NCI-H510A (cell line): ENCODE measurements at places on chromosomes 7 and 10.

- DNase-seq: no peak
Measured at GRCh38 chr7:149770728-149771636, 2.4 kb downstream of the ZNF467 start.

DNA sequence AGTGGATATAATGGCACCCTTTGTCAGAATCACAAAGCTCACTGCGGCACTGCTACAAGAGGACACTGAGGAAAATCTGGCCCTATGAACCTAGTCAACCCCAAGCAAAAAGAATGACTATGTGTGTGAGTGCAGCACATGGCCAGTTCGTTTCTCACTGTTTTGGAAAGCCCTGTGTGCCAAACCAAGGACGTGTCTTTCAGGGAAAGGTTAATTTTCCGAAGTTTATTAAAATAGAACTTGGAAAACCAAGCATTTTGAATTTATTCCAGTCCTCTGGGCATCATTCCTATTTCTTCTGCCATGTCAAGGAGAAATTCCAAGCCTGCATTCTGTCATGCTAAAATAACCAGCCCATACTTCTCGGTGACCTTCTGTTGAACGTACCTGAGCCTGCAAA is 471.8 kb downstream of the PLXDC2 start:
- DNase-seq: no peak

GRCh38 chr10:83886871-83887270 is 252.4 kb upstream of the GHITM start:
- peak; percentile 41 for DNase-seq

DNA sequence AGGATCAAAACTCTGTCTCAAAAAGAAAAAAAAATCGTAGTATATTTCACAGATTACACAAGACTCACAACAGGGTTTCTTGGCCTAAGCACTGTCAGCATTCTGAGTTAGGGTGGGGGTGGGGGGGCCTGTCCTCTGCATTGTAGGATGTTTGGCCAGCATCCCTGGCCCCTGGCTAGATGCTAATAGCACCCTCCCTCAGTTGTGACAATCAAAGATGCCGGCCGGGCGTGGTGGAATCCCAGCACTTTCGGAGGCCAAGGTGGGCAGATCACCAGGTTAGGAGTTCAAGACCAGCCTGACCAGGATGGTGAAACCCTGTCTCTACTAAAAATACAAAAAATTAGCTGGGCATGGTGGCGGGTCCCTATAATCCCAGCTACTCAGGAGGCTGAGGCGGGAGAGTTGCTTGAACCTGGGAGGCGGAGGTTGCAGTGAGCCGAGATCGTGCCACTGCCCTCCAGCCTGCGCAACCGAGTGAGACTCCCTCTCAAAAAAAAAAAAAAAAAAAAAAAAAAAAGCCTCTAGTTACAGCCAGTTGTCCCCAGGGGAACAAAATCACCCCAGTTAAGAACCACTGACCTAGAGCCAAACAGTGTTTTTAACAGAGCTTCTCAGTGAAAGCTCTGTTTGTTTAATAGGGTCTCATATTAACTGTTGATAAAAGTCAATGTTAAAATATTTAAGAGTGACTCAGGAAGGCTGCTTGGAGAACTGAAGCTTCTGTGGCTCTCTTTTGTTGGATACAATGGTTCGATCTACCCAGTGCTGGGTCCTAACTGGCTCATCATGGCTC is 161.0 kb upstream of the FAM171A1 start:
- no peak for DNase-seq

GRCh38 chr7:41118486-41118885 is 584.4 kb downstream of the INHBA start:
- DNase-seq: no peak

DNA sequence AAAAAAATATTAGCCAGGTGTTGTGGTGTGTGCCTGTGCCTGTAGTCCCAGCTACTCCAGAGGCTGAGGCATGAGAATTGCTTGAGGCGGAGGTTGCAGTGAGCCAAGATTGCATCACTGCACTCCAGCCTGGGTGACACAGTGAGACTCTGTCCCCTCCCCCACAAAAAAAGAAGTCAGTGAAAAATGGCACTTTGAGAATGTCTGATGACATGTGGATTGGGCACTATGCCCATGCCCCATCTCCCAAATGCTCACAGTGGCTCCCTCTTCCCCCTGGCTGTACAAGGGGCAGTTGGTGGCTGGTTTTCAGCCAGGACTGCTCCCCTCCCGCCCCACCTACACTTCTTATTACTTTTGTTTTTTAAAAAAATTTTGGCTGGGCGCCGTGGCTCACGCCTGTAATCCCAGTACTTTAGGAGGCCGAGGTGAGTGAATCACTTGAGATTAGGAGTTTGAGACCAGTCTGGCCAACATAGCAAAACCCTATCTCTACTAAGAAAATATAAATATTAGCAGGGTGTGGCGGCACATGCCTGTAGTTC is 26.1 kb downstream of the IL15RA start:
- no peak for DNase-seq

GRCh38 chr10:96310321-96310669 is 6.1 kb downstream of the DNTT start:
- no peak for DNase-seq

DNA sequence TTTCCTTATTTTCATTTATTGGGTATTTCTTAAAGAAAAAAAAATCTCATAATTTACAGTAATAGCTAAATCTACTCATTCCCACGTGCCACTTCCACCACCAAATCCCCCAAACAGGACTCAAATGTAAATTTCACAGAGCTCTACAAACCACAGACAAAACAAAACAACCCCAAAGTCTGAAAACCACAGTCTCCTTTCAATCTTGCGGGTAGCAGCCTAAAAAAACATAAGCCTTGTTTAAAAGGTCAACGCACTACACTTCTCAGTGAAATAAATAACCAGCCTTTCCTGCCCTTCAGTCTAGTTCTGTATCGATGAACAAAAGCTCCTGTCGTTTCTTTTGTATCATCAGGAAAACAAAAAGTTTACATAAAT is 121.8 kb upstream of the AFAP1L2 start:
- DNase-seq: no peak

- no peak for DNase-seq
Measured at GRCh38 chr10:53005612-53006345, 233.2 kb upstream of the MBL2 start.

GRCh38 chr10:112986544-112987190 is 36.6 kb downstream of the TCF7L2 start:
- DNase-seq: no peak

- no peak for DNase-seq
Measured at GRCh38 chr10:44982114-44982460, 3.5 kb upstream of the DEPP1 start.

DNA sequence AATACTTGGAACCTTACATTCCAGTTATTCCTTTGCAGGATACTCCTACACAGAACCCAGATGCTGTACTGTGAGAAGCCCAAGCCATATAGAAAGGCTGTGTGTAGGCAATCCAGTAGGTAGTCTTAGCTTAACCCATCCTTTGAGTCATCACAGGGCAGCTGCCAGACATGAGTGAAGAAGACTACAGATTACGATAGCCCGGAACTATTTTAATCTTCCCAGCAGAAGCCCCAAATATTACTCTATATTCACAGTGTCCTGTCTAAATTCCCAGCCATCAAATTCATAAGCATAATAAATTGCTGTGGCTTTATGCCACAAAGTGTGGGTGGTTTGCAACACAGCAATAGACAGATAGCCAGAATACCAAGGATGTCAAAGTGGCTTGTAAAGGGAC is 474.1 kb upstream of the STEAP1 start:
- no peak for DNase-seq

GRCh38 chr7:73703757-73704639 is 15.5 kb downstream of the STX1A start:
- no peak for DNase-seq

DNA sequence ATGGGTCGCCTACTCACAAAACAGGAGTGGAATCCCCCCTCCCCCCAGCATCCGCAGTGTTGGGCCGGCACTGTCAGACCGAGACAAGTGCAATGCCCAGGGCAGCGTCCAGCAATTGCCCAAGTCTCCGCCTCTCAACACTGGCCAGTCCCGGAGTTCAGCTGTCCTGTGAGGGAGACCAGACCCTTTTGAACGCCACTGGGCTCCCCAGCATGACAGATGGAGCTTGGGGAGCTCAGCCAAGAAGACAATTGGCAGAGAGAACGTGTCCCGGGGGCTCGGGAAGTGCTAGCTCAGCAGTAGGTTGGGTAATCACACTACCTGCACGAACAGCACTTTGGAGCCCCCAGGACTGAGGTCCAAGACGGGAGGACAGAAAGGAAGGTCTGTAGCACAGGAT is 4.7 kb downstream of the COPS6 start:
- no peak for DNase-seq

- no peak for DNase-seq
Measured at GRCh38 chr10:505419-505818, 184.0 kb downstream of the DIP2C start.

- DNase-seq: no peak
Measured at GRCh38 chr7:94907811-94908322, 473 bp downstream of the PPP1R9A start.

GRCh38 chr7:90824386-90825307 is 228.5 kb downstream of the CDK14 start:
- no peak for DNase-seq

DNA sequence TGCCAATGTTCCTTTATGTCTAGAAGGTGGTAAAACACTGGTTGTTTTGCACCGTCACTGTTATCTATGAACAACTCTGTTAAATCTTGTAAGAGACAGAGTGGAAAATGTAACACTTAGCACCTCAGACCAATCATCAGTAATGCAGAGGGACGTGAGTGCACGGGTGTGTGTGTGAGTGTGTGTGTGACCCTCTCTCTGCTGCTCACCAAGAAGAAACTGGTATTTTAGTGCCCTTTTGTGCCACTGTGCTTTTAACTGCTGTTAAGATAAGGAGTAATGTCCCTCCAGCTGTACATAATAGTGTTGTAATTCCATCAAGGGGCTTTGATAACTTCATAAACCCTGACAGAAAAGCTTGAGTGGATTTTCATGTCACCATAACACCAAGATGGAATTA is 130.1 kb downstream of the CREB5 start:
- no peak for DNase-seq

GRCh38 chr10:89793649-89794254 is 92.4 kb downstream of the KIF20B start:
- DNase-seq: peak; percentile 19

DNA sequence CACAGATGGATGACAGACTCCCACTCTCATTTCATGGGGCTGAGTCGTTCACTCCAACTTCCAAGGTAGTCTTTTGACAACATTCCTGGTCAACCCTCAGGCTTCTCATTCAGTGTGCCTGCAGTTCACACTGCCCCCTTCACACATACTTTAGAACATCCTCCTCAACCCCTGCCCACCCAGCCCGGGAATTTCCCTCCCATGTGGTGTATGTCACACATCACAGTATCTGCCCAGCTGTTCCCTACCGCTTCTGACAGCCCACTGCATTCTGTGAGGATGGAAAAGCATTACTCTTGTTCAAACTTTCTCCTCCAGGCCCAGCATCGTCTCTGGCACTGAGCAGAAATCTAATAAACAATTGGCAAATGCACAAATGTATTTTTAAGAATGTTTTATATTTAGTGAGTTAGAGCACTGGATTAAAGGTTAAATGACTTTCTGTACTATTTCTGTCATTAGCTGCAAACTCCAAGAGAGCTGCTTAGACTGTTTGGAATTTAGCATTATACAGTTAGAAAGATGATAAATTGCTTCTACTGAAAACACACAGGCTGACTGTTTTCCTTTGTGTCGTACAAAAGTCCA is 110.4 kb downstream of the SFMBT2 start:
- no peak for DNase-seq
